Occipital lobe (tissue), 3 donors: ENCODE measurements at places on chromosomes 1 and 21.
A peak's percentile ranks its signal among the peaks of the same experiment; 100 is the strongest.

DNA sequence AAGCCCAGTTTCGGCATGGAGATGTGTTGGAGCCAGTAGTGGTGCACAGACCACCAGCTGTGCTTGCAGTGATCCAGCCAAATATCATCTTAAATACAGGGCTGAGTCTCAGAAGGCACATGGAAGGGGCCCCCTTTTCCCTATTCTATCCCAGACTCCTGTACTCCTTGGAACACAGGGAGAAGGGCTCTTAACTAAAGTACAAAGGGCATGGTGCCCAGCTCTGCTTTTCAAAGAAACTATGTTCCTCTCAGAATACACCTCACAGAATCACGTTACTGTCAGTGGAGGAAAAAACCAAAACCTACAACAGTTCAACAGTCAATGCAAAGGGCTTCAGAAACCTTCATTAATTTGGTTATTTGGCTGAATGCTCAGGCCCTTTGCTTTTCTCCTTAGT is 180.6 kb upstream of the C1orf105 start:
- no peak for DNase-seq

DNA sequence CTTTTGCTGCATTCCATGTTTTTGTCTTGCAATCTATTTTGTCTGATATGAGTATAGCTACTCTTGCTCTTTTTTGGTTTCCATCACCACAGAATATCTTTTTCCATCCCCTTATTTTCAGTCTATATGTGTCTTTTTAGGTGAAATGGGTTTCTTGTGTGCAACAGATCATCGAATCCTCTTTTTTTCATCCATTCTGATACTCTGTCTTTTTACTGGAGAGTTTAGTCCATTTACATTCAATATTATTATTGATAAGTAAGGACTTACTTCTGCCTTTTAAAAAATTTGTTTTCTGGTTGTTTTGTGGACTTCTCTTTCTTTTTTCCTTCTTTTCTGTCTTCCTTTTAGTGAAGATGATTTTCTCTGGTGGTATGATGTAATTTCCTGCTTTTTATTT is 64.6 kb upstream of the CD55 start:
- no peak for DNase-seq

GRCh38 chr1:168082008-168082876 is 54.5 kb downstream of the GPR161 start:
- peak; percentile 59 for DNase-seq

- peak; percentile 53 for DNase-seq
Observed at GRCh38 chr1:150256554-150257341, 826 bp upstream of the CA14 start.

- no peak for DNase-seq
Observed at GRCh38 chr1:155066777-155067176, 3.2 kb downstream of the EFNA4 start.

GRCh38 chr1:1915911-1916840 is 1.1 kb downstream of the CALML6 start:
- no peak for DNase-seq

DNA sequence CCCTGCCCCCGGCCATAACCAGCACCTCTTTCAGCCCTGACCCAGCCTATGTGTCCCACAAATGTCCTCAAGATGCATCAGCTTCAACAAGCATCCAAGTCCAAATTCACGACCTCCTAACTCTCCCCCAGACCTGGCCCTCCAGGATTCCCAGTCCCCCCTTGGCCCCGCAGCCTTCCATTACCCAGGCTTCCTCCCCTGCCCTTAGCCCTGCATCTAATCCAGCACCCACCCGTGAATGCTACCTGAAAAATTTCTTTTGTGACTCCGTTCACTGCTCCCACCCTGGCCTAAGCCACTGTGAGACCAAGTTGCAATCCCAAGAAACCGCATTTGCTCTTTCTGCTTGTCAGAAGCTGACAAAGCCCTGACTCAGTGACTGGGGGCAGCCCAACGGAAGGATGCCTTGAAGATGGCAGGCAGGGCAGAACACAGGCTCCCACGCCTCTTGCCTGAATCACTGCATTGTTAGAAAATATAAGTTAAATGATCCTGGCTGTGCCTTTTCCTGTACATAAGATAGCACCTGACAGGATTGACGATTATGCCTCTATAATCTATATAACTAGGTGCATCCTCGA is 939 bp upstream of the MFAP2 start:
- no peak for DNase-seq

- DNase-seq = no peak
Observed at GRCh38 chr1:243490748-243491686, 235.2 kb downstream of the SDCCAG8 start.

GRCh38 chr21:17118638-17119384 is 394.0 kb upstream of the CXADR start:
- no peak for DNase-seq

GRCh38 chr1:152448095-152448494 is 34.0 kb upstream of the CRNN start:
- DNase-seq = no peak

GRCh38 chr1:98404866-98405265 is 256.7 kb upstream of the SNX7 start:
- DNase-seq = no peak

GRCh38 chr1:2950926-2951305 is 70.4 kb upstream of the ACTRT2 start:
- DNase-seq = no peak

GRCh38 chr1:4762146-4762545 is 107.7 kb downstream of the AJAP1 start:
- DNase-seq = no peak

GRCh38 chr1:172497230-172497629 is 35.7 kb upstream of the SUCO start:
- DNase-seq = no peak

GRCh38 chr1:189859385-189859977 is 618.2 kb downstream of the BRINP3 start:
- DNase-seq = no peak

DNA sequence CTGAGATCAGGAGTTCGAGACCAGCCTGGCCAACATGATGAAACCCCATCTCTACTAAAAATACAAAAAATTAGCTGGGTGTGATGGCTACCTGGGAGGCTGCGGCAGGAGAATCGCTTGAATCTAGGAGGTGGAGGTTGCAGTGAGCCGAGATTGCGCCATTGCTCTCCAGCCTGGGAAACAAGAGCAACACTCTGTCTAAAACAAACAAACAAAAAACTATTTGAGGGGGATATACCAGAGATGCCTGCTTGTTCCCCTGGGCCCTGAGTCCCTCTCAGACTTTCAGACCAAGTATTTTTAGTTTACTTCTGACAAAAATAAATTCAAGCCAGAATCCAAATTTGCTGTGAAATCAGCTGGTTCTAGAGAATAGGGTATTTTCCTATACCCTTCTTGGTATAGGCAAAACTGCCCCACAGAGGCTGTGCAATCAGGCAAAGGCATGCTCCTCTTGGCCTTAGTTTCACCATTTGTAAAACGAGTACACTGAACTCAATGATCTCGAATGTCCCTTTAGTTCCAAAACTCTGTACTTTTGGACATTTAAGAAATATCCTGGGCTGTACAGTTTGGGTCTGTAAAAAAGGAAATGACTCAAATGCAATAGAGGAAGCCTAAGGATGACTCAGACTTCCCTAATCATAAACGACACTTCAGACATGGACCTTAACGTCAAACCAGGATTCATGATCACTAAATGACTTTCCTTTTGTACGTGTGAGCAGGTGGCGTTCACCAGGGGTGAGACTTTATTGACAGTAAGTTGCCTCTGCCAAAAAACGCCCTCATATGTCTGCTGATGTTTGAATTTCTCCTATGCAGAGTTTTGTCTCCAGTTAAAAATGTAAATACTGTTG is 16.1 kb downstream of the ENSA start:
- no peak for DNase-seq

GRCh38 chr1:9689011-9689706 is 37.6 kb downstream of the PIK3CD start:
- DNase-seq = peak; percentile 34

- DNase-seq = no peak
Observed at GRCh38 chr1:16118706-16119105, 37.2 kb downstream of the EPHA2 start.

DNA sequence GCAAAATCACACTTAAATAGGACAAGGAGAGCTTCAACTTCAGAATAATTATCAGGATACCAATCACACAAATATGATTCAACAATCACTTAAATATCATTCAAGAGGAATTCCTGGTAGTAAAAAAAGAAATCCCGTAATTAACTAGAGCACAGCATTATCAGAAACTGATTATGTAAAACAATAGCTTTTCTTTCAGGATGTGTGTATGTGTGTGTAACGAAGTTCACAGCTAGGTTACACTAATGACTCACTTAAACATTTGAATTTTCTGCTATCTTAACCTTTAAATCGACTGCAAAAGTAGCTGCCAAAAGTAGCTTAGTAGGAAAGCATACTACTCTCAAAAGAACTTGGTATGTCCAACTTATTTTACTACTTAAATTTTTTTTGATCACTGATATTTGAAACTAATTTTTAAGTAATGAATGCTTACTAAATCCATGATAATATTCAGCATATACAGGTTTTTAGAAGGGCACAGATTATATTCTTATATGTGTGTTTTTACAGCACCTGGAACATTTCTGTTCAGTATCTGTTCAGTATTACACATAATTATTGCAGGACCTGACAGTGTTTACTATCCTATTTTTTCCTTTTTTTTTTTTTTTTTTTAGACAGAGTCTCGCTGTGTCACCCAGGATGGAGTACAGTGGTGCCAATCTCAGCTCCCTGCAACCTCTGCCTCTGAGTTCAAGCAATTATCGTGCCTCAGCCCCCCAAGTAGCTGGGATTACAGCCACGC is 4.2 kb downstream of the RERE start:
- no peak for DNase-seq

- DNase-seq = no peak
Observed at GRCh38 chr1:160097151-160097910, 1.1 kb downstream of the IGSF8 start.

DNA sequence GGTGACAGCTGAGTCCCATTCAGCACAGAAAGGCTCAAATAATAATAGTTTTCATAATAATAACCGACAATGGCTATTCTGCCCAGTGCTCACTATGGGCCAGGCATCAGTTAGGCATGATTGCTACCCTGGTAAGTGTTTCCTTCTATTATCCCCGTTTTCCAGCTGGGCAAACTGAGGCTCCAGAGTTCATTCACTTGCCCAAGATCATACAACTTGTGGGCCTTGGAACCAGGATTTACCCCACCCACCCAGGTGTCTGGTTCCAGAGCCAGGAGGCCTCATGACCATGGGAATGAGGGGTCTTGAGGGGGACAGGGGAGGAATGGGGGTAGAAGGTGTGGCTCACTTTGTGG is 518 bp downstream of the PLOD1 start:
- DNase-seq = no peak

DNA sequence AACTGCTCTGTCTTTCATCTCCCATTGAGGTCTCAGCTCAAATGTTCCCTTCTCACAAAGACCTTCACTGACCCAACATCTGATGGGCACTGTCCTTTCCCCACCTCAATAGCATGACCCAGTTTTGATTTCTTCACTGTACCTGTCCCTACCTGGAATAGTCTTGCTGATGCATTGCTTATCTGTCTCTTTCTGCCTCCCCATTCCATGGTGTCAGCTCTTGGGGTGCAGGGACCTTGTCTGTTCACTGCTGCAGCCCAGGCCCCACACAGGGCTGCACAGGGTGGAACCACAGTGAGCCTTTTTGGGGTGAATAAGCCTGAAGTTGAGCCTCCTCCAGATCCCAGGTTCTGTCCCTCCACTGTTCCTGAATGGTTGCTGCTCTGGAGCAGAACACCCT is 414.9 kb downstream of the PTPRU start:
- DNase-seq = no peak

DNA sequence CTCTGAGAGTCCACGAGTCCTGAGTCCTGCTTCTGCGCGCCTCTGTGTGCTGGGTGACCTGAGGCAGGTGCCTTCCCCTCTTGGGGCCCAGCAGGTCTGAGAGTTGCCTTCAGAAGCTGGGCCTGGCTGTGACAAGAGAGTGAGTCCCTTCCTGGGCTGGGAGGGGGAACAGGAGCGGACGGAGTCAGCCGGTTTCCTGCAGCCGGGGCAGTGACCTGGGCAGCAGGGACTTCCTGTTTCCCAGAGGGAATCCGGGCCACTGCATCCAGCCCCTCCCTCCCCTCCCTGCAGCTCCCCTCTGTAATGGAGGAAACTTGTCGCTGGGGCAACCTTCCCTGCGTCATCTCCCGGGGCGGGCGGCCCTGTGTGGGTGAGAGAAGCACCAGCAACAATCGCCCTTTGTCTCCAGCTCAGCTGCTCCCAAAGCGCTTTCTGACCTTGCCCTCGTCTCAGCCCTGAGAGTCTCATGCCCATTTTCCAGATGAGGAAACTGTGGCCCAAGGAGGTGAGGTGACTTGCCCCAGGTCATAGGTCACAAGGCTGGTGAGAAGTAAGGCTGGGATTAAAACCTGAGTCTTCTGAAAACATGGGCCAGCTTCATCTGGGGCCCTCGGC is 61.1 kb downstream of the SDC3 start:
- peak; percentile 73 for DNase-seq

GRCh38 chr1:214439352-214440119 is 111.9 kb downstream of the PTPN14 start:
- DNase-seq = no peak

DNA sequence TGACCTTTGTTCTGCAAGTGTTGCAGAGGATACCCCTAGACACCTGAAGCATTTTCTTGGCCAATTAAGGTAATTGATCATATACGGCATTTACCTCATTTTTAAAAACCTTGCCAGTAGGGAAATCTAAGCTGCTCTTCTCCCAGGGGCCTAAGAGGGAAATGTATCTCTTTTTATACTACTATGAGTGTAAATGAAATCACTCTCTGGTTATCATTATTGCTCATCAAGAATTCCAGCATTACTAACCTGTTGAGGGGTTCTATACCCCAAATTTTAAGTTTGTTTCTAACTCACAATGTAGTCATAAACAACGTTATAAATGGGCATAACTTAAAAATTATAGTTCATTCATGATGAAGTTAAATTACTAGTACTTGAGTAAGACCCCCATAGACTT is 27.4 kb downstream of the TMED5 start:
- DNase-seq = no peak

- no peak for DNase-seq
Observed at GRCh38 chr1:184469396-184469795, 82.6 kb downstream of the C1orf21 start.

- DNase-seq = no peak
Observed at GRCh38 chr1:4468386-4468785, 186.0 kb upstream of the AJAP1 start.

DNA sequence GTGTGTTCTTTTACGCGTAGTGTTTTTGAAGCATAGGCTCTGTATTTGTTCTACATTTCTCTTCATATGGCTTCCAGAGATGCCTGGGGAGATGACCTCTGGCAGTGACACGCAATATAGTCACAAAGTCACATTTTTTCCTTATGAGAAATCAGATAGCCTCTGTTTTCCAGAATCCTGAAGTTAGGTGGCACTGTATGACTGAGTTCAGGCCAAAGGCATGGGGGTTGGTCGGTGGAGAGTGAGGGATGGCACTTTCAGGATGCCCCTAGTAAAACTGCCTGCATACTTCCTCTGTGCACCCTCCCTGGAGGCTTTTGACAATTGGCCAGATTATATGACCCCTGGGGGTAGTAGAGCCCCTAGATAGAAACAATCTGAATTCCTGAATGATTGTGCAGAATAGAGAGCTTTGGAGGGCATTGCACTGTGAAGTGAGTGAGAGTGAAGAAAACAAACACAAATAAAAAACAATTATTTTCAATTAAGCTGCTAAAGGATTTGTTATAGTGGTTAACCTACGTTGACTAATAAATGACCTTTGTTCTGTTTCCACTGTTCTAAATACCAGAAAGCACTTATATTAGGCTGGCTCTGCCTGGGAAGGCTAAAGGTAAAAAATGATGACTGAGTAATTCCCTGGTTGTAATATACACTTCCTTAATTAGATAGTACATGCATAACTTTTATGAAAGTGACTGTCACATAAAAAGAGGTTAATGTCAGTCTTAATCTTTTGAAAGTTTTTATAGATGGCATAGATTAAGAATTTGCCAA is 1660.8 kb downstream of the PLA2G4A start:
- DNase-seq = no peak
